Tibial nerve (tissue), 4 donors: ENCODE measurements at places on chromosomes 16 and 17. TPM values are rescaled to one million over a fixed set of nuclear protein-coding genes. Genes with fewer than 3 reads are reported as not detected.

Gene ITGAX
- total RNA-seq: 9.3 TPM

- H3K36me3 ChIP-seq: no peaks in the 10 kb centered on the region
- peak; percentile 53 for DNase-seq
- no peaks in the 10 kb centered on the region for H3K27me3 ChIP-seq
- no peak overlapping the region for H3K4me3 ChIP-seq
- no peaks in the 10 kb centered on the region for H3K4me1 ChIP-seq
Observed at GRCh38 chr16:4486126-4486893, 10.1 kb downstream of the HMOX2 start.

DNA sequence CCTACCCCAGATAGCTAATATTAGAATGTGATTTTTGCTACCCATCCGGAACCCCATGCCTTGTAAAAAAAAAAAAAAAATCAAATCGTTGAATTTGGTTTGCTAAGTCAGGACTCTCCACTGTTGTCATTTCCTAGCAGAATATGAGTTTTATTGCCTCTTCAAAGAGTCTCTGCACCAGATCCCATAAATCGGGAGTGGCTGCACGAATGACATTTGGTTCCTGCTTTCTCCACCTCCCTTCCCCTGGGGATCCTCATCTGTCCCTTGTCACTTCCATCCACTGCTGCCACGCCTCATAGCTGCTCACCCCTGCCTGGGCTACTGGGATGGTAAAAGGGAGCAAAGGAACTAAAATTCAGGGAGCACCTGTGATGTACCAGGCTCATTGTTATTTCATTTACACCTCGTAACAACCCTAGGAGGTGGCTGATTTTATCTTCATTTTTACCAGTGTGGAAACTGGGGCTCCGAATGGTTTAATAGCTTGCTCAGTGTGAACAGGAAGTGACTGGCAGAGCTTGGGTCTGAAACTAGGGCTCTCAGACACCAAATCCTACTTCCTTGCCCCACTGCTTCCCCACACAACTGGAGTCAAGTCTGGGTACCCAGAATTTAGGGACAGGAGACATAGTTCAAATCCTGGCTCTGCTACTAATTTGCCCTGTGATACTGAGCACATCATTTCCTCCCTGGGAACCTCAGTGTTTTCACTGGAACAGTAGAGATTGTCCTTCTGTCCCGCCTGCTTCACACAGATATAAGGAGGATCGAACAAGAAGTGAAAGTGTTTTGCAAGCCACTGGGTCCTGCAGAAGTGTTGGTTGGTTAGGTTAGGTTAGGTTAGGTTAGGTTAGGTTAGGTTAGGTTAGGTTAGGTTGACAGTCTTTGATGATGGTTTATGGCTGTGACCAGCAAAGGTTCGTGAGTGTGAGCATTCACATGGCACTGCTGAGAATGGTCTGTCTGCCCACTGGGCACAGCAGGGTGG lies 585 bp upstream of the KRT36 start:
- DNase-seq: no peak
- H3K27ac ChIP-seq: no peak overlapping the region
- H3K4me1 ChIP-seq: peaks cover 13% of the 10 kb centered on the region
- no peaks in the 10 kb centered on the region for H3K27me3 ChIP-seq
- H3K36me3 ChIP-seq: no peaks in the 10 kb centered on the region

DNA sequence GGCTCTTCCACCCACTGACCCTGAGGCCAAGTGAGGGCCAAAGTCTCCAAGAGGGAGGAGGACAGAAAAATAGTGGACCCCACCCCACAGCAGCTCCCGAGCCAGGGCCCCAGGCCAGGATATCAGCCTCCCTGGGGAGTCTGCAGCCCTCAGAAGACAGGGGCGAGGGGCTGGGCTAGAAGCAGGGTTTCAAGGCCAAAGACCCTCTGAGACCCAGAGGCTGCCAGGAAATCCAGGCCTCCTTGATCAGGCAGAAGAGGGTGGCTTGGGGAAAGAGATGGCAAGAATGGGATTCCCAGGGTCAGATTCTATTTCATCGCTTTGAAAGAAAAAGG lies 156.1 kb downstream of the ZNF423 start:
- no peaks in the 10 kb centered on the region for H3K4me1 ChIP-seq
- no peaks in the 10 kb centered on the region for H3K36me3 ChIP-seq
- H3K27me3 ChIP-seq: no peaks in the 10 kb centered on the region
- peak overlapping the region; percentile 64 for H3K27ac ChIP-seq

- peak overlapping the region; percentile 39 for H3K27ac ChIP-seq
- H3K27me3 ChIP-seq: no peaks in the 10 kb centered on the region
- H3K36me3 ChIP-seq: no peaks in the 10 kb centered on the region
Observed at GRCh38 chr17:81923302-81924260, 4.0 kb downstream of the MAFG start.

- H3K27ac ChIP-seq: peak overlapping the region; percentile 77
- no peak overlapping the region for H3K4me3 ChIP-seq
- no peaks in the 10 kb centered on the region for H3K27me3 ChIP-seq
- no peak for DNase-seq
Observed at GRCh38 chr17:3475251-3475685, 529 bp upstream of the ASPA start.

GRCh38 chr17:28252436-28252835 lies 66.6 kb upstream of the TMEM97 start:
- DNase-seq: no peak
- no peaks in the 10 kb centered on the region for H3K36me3 ChIP-seq
- H3K27me3 ChIP-seq: peaks cover 41% of the 10 kb centered on the region
